ENCODE measurements at places on chromosomes 12 and 14.

- no peak for DNase-seq
These were observed 45.7 kb upstream of the RFLNA start for GRCh38 chr12:124248941-124249825.

DNA sequence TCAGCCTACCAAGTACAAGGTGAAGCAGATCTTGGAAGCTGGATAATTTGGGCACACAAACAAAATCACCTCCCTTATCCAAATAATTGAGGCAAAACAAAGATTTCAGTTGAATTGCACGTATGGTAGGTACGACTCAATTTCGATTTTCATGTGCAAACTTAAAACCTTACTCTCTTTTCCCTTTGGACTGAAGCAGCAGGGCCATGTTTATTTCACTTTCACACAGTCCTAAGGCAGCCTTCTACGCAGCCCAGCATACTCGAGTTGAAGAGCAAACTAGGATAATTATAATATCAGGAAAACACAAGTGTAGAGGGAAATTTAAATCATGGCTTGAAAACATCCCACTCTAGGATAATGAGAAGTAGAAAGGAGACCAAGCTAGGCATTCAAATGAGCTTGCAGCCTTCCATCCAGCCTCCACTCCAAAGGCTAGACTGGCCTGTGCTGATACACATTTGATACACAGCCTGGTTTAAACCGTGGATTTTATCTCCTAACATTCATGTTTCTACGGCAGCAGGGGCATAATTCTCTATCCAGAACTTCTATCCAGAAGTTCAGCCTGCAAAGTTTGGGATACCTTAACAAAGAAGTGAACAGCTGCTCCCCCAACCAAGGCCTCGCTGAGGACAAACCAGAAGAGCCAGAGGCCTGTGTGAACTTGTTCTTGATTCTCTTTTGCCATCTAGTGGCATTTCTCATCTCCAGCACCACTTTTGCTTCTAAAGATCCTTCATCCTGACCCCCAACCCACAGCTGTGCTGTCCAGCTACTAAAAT, 2.4 kb upstream of the RNASE7 start:
- peak; percentile 61 for DNase-seq

GRCh38 chr12:75856235-75856634, 175.3 kb downstream of the PHLDA1 start:
- no peak for DNase-seq

- DNase-seq, result no peak
These were observed 24.9 kb downstream of the ACTR6 start for GRCh38 chr12:100225491-100225890.

GRCh38 chr12:120262852-120263747, 2.4 kb downstream of the PXN start:
- peak; percentile 64 for DNase-seq

- DNase-seq, result no peak
These were observed 80.0 kb downstream of the LGMN start for GRCh38 chr14:92668276-92668973.

- no peak for DNase-seq
These were observed 99.4 kb upstream of the DIO3 start for GRCh38 chr14:101461891-101462290.

- DNase-seq, result no peak
These were observed 11.6 kb upstream of the ZNF605 start for GRCh38 chr12:132967736-132968135.

- peak; percentile 15 for DNase-seq
These were observed 316.4 kb downstream of the BCAT1 start for GRCh38 chr12:24632466-24632865.

GRCh38 chr14:103209506-103209905, 86.2 kb downstream of the TNFAIP2 start:
- DNase-seq, result no peak

DNA sequence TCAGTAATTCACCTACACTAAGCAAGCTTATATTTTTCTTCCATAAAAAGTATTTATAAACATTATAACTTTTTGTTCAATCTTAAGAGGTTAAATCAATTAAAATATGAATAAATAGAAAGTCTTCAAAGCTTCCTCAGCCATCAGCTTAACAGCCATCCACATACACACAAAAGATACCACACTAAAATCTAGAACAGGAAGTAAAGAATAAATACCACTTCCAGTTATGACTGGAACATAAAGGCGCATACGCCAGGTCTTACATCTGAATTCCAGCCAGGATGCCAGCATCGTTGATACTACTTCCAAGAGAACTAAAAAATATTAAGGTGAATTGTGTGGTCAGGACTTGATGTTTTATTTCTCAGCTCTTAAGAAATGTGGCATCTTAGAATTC, 17.0 kb downstream of the SIX1 start:
- DNase-seq, result no peak

DNA sequence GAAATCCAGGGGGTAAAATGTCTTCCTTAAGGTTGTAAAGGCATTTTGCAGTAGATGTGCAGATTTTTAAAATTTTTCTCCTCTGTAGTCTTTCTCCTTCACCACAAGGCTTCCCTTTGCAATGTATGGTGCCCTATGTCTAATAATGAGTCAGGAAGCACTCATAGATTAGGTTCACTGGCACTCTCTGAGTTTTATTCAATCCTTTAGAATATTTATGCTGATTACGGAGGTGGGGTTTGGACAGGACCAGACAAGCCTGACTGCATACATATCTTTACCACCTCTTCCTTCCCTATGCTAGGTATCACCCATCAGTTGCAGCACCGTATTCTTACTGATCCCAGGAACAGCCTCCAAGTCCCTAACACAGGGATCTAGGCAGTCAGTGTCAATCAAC, 99.5 kb downstream of the NEDD1 start:
- DNase-seq, result peak; percentile 5

DNA sequence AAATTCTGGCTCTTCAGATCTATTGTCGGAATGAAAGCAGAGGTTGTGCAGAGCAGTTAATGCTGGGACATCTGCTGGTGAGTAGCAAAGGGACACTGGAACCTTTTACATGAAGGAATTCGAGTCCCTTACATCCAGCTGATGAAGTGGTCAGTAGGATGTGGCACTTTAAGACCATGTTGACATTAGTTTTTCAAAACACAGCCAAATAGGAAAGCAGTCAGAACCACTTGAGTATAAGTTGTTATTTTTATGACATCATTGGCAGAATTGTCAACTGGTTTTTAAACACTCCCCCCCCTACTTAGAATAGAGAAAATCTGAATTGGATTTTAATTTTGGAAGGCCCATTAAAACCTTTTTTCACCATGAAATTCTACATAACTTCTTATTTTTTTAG, 46.8 kb upstream of the AMN start:
- DNase-seq, result no peak

DNA sequence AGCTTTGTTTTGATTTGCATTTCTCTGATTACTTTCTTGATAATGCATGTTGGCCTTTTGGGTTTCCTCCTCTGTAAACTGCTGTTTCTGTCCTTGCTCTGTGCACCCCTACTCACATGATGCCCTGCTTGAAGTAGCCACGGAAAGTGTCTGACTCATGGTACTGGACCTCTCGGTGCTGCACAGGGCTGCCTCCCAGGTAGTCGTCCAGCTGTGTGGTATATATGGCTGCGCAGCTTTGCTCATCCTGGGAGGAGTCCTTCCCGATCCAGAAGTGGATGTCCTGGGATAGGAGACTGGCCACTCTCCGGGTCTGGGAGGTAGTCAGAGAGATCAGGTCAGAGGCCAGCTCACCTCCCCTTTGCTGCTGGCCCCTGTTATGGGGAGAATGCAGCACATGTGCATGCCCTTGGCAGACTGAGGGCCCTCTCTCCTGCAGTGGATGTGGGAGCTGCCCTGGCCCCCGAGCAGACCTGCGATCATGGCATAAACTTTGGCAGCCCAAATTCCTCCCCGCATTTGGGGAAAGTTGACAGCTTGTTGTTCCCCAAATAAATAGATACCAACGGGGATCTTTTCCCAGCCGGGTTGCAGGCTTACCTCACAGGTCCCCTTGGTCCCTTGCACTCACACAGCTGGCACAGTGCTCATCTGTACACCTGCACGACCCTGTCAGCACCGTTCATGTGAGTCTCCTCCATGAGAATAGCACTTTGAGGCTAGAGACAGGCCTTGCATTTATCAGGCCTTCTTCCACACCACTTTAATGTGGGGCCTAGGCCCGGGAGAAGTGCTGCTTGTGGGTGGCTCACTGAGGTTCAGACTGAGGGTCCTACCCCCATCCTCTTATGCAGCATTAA, 5.2 kb downstream of the AVIL start:
- DNase-seq, result no peak

GRCh38 chr12:48750769-48751356, 34.4 kb upstream of the CCNT1 start:
- peak; percentile 54 for DNase-seq

- DNase-seq, result peak; percentile 84
These were observed 38.5 kb downstream of the PPP2R5E start for GRCh38 chr14:63504648-63505047.

GRCh38 chr14:23306412-23307145, at the start of gene BCL2L2:
Gene BCL2L2, plus strand, starts transcription at chr14:23306833. Its CDS starts 935 bp downstream, at chr14:23307768.
- peak; percentile 91 for DNase-seq

DNA sequence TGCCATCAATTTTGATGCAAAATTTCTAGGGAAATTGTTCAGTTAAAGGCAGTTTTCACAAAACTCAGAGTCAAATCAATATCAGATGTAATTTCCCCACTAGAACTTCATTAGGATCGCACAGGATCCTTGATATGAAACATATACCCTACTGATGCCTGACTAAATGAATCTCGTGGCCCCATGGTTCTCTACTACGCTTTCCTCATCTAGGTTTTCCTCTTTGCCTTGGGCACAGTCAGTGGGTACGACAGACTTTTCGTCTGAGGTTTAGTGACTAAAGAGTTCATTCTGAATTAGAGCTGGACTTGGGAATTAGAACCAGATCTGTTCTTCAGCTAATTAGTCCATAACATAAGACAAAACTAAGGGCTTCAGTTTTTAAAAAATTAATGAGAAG, 42.5 kb upstream of the GNPNAT1 start:
- no peak for DNase-seq

DNA sequence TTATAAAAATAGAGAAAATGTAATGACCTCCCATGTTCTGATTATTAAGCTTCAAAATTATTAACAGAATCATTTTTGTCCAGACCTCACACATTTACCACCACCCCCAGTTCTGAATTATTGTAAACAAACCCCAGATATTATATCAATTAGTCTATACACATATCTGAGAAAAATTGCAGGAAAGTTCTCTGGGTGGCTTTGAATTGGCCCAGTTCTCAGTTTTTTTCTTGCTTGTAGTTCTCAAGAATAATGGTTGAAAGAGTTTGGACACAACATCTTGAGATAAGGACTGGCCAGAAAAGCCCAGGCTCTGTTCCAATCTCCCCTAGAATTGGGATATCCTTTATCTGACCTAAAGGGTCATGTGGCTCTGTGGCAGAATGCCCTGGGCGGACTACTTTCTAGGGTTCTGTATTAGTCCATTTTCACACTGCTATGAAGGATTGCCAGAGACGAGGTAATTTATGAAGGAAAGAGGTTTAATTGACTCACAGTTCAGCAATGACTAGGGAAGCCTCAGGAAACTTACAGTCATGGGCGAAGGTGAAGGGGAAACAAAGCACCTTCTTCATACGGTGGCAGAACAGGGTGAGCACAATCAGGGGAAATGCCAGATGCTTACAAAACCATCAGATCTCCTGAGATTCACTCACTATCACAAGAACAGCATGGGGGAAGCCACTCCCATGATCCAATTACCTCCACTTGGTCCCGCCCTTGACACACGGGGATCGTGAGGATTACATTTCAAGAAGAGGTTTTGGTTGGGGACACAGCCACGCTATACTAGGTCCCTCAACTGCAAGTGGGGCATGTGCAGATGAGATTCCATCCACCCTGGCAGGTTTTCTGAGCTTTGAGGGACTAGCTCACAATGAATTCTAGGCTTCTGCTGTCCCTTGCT, 1504.6 kb upstream of the FLRT2 start:
- DNase-seq, result no peak

DNA sequence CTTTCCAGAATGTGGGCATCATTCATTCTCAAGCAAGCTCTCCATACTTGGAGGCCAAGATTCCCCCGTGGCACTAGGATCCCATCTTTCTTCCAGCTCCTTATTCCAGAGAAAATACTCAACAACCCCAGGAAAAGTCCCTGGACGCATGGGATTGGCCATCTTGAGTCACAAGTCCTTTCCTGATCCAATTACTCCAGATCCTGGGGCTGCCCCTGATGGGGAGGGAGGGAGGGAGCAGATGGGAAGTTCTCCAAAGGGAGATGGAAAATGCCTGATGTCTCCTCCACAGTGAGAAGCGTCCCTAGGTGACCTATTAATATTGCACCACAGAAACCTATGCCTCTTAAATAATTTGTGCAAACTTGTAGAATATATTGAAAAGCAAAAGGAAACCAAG, 12.4 kb upstream of the KCNK13 start:
- DNase-seq, result no peak

DNA sequence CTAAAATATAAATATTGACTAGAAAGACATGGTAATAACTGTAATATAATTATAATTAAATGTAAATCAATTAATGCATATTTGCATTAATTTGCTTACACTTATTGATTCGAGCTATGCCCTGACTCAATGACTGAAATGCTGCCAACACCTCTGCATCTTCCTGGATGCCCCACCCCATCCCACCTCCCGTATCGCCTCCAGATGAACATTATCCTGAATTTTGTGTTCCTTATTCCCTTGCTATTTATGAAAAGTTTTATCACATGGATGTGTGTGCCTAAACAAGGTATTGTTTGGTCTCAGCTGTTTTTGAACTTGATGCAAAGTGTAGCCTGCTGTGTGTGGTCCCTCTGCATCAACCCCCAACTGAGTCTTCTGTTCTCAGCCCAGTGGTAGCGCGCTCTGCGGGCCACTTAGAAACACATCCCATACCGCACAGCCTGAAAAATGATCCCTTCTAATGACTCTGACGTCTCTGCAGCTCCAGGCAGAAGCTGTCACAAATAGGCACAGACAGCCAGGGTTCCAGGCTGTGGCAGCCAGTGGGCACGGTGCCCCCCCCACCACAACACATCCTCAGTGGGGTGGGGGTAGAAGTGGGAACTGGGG, 96.5 kb downstream of the PRMT8 start:
- no peak for DNase-seq

DNA sequence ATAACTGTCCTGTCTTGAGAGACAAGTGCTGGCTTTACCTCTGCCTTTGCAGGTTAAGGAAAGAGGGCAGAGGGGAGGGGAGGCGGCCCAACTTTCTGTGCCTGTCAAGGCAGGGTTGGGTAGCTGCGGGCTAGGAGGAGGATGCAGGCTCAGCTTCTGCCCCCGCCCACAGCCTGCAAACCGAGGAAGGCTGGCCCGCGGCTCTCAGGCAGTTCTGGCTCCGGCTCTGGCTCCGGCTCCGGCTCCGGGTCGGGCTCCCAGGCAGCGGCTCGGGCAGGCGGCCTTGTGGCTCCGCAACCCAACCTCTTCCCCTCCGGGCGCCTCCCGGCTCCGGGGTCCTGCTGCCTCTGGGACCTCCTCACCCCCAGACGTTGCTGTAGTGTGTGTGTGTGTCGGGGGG, 92.9 kb downstream of the TMEM30B start:
- peak; percentile 36 for DNase-seq

DNA sequence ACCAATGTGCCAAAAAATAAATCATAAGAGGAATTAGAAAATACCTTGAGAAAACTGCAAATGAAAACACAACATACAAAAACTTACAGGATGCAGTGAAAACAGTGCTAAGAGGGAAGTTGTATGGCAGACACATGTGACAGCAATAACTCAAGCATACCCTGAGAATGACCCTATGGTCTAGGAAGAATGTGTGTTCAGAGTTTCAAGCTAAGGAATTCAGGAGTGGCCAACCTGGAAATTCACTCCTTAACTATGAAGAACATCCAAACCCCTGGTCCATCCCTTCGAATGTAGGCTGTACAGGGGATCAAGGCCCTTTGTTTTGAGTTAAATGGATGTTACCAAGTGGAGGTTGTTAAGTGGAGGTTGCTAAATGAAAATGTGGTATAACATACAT, 16.7 kb upstream of the TTC9 start:
- DNase-seq, result no peak

All from ELR (cell line).